NCI-H187 treated with DMSO at 0.1 percent for 48 hours (cell line): ENCODE measurements at places on chromosomes 2 and 18.

GRCh38 chr18:12053289-12053688 is 40.4 kb upstream of the ANKRD62 start:
- no peak for DNase-seq

DNA sequence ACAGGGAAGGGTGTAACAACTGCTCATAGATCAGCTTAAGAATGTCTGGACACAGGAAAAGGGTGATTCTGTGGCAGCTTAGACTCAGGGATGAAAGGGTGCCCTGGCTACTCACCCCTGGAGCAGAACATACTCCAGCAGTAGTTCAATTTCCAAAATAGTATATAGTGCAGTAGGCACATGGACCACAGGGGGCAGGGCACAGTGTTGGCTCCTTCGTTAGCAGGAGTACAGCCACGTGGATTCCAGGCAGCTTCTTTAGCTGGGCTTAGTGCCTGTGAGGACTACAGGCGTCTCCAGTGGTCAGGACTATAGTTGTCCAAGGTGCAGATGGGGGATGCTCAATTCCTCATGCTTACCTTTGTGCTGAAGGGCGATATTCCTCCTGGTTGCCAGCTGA is 277.5 kb upstream of the DDX18 start:
- no peak for DNase-seq

- no peak for DNase-seq
Measured at GRCh38 chr2:8217468-8218030, 464.3 kb upstream of the ID2 start.

DNA sequence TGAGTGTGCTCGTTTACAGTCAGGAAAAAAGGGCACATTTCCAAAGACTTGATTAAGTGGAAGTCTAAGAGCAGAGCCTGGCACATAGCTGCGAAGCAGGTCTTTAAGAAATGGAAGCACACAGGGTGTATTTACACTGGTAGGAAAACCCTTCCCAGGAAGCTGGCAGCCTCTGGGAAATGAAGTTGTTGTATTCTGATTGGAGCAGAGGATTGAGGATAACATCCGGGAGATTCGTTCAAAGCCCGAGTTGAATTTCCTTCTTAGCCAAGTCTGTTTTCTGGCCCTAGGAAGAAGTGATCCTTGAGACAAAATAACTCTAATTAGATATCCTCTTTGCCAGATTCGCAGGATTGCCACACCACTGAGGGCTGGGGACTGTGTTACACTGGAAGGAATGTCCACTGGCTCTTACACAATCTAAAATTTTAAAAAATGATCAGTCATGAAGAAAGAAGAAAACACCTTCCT is 75.9 kb downstream of the ITGB1BP1 start:
- no peak for DNase-seq
